GM23338 (cell line): ENCODE measurements at places on chromosomes 16 and 17.
A peak's percentile ranks its signal among the peaks of the same experiment; 100 is the strongest.

DNA sequence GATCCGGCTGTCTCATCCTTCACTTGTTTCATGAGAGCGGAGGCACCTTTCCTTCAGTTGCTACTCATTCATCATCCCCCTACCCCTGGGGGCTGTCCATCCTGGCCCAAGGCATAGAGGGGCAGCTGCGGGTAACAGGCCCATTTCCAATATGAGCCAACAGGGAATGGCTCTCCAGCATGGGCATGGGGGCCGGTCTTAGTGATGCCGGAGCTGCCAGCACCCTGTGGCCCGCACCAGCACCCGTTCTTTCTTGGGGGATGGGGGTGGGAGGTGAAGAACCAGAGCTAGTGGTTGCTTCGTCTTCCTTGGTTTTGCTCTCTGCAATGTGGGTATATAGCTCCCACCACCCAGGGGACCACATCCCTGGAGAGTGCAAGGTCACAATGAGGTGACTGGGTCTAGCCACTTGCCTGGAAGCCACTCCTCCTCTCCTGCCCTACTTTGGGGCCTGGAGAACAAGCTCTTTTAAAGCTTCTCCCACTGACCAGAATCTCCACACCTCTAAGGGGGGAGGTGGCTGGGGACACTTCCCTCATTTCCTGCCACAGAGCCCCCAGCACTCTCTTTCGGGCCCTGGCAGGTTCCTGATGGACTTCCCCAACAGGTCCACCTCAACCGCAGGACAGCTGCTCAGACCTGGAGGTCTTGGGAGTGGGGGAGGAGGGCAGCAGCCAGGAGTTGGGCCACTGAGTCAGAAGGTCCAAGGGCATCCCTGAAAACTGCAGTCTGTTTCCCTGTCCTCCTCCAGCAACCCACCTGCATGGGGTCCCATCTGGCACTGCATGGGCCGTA is 11.9 kb upstream of the TBX2 start:
- DNase-seq: no peak

DNA sequence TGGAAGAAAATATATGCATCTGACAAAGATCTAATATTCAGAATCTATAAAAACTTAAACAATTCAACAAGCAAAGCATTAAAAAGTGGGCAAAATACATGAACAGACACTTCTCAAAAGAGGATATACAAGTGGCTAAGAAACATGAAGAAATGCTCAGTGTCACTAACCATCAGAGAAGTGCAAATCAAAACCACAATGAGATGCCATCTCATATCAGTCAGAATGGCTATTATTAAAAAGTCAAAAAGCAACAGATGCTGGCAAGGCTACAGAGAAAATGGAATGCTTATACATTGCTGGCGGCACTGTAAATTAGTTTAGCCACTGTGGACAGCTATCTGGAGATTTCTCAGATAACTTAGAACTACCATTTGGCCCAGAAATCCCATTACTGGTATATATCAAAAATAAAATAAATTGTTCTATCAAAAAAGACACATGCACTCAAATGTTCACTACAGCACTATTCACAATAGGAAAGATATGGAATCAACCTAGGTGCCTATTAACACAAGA is 179.5 kb downstream of the PCTP start:
- DNase-seq: no peak

DNA sequence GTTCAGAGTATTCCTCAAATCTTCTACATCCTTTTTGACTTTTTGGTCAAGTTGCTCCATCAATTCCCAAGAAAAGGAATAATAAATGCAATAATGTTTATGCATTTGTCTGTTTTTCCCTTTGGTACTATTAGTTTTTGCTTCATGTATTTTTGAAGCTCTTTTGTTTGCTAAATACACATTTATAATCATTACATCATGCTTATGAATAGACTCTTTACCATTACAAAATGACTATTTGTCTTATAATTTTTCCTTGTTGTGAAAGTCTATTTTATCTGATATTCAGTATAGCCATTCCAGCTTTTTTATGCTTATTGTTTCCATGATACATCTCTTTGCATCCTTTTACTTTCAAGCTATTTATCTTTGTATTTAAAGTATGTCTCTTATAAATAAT is 41.2 kb downstream of the CEP112 start:
- DNase-seq: no peak

DNA sequence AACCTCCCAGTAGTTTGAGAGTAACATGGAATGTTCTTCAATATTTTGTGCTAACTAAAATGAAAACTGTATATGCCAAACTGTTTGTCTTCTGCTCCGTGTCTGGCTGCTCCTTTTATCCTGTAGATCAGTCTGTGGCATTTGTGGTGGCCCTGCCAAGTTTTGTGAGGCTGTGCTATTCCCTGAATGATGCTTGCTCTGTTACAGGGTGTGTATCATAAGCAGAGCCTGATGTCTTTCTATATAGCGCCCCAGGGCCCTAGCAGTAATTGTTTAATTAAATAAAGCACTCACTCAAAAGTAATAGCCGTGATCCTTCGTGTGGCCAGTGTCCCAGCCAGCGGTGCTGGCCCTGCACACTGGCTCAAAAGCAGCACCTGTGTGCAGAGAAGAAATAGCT is 27.8 kb upstream of the NAT9 start:
- no peak for DNase-seq

DNA sequence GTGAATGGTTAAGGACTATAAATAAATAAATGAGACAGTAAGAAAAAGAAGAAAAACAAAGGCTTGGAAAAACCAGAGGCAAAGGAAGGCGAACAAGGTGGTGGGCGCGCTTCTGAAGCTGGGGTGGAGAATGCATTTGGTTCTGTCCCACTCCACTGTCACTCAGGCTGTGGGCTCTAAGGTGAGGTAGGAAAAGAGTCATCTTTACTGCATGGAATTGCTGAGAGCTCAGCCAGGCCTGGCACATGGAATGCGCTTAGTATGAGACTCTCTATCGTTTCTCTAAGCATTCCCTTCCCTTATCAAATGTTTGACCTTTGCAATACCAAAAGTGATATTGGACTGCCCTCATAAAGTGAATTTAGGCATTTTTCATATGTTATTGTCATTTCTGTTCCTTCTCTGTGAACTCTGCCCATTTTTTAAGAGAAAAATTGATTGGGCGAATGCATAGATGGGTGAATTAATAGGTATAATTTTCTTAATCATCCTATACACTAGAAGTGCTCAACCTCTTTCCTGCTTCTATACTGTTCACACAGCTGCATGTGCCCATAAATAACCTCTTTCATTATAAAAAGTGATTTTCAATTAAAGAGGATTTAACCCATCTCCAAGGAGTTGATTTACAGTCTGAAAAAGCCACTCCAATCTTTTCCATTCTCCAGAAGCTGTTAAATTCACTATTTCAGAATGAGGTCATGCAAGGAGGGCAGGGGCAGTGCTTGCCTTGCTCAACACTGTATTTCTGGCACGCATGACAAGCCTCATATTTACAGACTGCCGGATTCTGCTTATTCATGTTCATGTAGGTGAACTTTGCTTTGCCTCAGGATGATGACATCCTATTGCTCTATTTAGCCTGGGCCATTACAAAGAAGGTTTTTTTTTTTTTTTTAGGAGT is 87.7 kb downstream of the MYH10 start:
- no peak for DNase-seq

GRCh38 chr16:88770461-88771293 is 14.3 kb downstream of the PIEZO1 start:
- peak; percentile 70 for DNase-seq

DNA sequence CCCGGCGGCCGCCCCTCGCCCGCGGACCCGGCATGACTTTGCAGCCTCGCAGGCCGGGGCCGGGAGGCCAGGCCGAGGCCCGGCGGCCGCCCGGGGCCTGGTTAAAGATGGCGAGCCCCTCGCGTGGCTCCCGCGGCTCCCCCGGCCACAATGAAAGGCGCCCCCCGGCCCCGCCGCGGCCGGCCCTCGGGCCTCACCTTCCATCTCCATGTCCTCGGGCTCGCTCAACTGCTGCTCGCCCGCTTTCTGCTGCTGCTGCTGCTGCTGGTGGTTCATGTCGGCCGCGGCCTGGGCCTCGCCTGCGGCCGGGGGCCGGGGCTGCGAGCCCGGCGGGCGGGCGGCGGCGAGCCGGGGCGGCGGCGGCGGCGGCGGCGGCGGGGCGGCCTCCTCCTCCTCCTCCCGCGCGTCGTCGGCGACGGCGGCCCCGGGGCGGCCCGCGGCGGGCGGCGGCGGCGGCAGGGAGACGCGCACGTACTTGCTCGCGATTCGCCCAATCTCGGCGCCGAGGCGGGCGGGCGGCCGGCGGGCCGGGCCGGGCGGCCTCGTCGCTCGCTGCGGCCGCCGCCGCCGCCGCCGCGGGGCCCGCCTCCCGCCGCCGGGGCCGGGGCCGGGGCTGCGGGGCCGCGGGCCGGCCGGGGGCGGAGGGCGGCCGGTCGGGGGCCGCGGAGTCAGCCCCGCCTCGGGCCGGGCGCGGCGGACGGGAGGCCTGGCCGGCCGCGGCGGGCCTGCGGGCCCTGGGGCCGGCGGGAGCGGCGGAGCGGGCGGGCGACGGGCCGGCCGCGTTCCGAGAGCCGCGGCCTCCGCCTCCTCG is 491 bp downstream of the USP7 start:
- no peak for DNase-seq

GRCh38 chr17:77877036-77877435 is 81.5 kb upstream of the TNRC6C start:
- DNase-seq: no peak

DNA sequence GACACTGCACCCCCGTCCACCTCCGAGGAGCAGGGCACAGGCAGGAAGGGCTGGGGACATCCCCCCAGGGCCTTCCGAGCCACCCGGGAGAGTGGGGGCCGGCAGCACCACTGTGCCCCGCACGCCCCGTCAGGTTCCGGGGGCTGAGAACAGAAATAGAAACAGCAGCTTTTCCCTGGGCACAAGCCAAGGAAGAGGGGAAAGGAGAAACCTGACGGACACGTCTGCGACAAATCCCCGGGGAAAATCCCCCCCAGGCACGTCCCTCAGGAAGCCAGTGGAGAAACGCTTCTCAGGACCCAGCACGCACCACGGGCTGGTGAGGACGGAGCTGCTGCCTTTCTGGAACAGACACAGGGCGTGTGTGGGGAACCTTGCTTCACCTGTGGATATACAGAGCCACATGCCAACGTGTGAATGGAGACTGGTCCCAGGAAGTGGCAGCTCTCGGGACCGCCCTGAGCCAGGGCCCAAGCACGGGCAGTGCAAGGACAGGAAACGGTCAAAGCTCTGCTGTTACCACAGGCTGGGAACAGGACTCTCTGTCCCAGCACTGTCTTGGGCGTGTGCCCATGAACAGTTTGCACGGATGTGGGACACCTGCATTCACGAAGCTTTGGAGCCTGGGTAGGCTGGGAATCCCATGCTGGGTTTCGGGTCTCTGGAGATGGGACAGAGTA is 1.2 kb upstream of the TMEM204 start:
- DNase-seq: no peak

GRCh38 chr17:50273654-50274040 is 619 bp upstream of the TMEM92 start:
- DNase-seq: no peak

- DNase-seq: no peak
Observed at GRCh38 chr16:85961988-85962915, 63.3 kb downstream of the IRF8 start.

- no peak for DNase-seq
Observed at GRCh38 chr17:50209133-50209471, 7.7 kb upstream of the COL1A1 start.

- DNase-seq: no peak
Observed at GRCh38 chr16:87713451-87714229, 52.1 kb downstream of the KLHDC4 start.

- DNase-seq: peak; percentile 24
Observed at GRCh38 chr17:14196377-14196997, 40.2 kb downstream of the CDRT15 start.

- DNase-seq: no peak
Observed at GRCh38 chr17:44760474-44761308, 1.9 kb downstream of the ADAM11 start.

DNA sequence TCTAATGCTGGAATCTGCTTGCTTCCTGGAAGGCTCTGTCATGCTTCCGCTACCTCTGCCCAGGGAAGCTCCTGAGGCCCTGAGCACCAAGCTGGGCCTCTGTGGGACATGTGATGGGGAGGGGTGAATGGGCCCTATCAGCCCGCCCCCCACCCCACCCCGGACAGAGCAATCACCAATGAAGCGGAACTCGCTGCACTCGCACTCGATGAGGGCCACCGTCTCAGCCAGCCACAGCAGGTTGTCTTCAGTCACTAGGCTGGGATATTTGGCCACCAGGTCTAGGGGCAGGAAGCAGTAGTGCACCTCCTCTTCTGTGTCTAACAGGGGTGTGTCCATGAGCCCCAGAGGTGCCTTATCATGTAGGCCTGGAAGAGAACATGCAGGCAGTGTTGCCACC is 23.6 kb downstream of the KCTD19 start:
- peak; percentile 34 for DNase-seq

DNA sequence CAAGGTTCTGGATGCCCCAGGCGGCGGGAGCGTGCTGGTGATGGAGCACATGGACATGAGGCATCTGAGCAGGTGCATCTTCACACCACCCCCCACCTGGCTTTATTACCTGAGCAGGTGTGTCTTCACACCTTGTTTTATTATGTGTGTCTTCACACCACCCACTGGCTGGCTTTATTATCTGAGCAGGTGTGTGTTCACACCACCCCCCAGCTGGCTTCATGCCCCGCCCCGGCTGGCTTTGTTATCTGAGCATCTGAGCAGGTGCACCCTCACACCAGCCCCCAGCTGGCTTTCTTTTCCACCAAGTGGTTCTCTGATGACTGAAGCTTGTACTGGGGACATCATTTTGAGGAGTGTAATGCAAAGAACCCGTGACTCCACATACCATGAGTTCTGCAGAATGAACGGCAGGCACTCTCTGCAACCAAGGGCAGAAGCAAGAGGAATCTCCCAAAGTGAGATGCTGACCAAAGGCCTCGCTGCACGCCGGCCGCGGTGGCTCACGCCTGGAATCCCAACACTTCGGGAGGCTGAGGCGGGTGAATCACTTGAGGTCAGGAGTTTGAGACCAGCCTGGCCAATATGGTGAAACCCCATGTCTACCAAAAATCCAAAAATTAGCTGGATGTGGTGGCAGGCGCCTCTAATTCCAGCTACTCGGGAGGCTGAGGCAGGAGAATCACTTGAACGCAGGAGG is 2.6 kb downstream of the FN3KRP start:
- DNase-seq: no peak

GRCh38 chr16:6038941-6039645 is 941.5 kb upstream of the EEF2KMT start:
- DNase-seq: no peak

GRCh38 chr16:88651276-88651988 is 579 bp upstream of the CYBA start:
- peak; percentile 48 for DNase-seq

- DNase-seq: no peak
Observed at GRCh38 chr17:64661726-64661975, 456 bp downstream of the SMURF2 start.

DNA sequence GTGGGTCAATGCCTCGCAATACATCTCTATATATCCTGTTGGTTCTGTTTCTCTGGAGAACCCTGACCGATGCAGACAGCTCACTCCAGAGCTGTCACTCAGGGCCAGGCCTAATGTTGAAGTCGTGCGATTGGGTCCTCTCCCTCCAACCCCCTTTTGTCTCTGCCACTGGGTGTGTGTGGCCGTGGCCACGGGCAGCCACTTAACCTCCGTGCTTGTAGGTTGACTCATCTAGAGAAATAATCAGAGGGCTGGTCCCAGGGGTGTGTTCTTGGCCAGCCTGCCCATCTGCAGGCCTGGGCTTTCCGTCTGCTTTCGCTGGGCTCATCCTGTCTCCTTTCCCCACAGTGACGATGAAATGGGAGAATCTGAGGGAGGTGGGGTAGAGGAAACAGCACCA is 7.4 kb downstream of the ADAD2 start:
- DNase-seq: no peak
